ENCODE measurements at places on chromosomes 3 and 15.

- DNase-seq: no peak
Measured at GRCh38 chr3:169699536-169700050, 36.1 kb upstream of the MECOM start.

- no peak for DNase-seq
Measured at GRCh38 chr15:79602731-79603130, 170.6 kb downstream of the MINAR1 start.

- peak; percentile 56 for DNase-seq
Measured at GRCh38 chr3:52277972-52278509, 408 bp downstream of the WDR82 start.

GRCh38 chr15:101521591-101521990, 32.1 kb upstream of the PCSK6 start:
- no peak for DNase-seq

GRCh38 chr15:61888074-61888780, 172.0 kb downstream of the VPS13C start:
- DNase-seq: no peak

- no peak for DNase-seq
Measured at GRCh38 chr3:111923095-111923771, 55.6 kb upstream of the ABHD10 start.

DNA sequence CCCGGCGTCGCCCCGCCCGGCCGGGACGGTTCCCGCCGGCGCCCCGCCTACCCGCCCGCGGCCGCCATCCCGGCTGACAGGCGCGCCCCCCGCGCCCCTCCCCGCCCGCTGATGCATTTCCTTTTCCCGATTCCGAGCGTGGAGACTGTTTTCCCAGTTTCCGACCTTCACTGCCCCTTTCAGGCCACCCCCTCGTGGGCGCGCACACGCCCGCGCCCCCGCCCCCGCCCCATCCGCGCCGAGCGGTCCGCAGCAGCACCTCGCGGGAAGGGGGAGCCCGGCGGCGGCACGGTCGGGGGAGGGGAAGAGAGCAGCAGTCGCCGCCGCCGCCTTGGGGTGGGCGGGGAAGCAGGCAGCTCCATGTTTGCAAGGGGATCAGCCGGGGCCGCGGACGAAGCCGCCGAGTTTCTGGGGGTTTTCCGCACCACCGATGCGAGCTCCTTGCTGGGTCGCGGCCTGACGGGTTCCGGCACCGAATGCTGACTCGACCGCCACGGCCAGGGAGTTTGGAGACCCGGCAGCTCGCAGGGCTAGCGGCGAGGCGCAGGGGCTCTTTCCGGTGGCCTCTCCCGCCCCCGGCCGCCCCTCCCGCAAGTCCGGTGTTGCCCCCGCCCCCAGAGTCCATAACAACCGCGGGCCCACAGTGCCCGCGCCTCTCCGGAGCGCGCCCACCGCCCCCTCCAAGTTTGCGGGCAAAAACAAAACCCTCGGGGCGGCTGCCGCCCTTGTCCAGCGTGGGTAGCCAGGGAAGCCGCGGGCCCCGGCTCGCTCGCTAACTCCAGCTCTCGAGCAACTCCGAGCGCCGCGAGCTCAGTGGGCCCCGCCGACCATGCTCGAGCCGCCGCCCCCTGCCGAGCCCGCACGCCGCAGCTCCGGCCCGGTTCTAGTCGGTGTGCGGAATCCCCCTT, 3.2 kb upstream of the SIN3A start:
- peak; percentile 82 for DNase-seq

- DNase-seq: no peak
Measured at GRCh38 chr15:19899021-19899824, 642.4 kb downstream of the GOLGA6L6 start.

- DNase-seq: no peak
Measured at GRCh38 chr3:195537995-195538394, 5.1 kb downstream of the PPP1R2 start.

DNA sequence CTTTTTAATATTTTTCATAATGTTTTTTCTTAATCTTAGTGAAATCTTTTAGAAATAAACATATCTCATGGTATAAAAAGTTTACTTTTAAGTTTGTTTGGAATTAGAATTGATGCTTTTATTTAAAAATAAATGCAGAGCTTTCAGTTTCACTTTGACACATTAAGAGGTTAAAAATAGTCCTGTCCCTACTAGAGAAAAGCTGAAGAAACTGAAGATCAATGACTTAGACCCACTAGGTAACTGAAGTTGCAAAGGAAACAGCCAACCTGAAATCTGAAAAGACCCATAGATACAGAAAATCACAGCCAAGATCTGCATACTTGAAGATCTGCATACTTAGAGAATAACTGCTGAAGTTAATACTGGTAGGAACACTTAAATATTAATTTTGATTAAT, 237.6 kb downstream of the RAP2B start:
- no peak for DNase-seq

GRCh38 chr3:25372167-25372566, 55.9 kb upstream of the RARB start:
- DNase-seq: no peak

GRCh38 chr3:25916321-25916720, 126.4 kb downstream of the OXSM start:
- no peak for DNase-seq

DNA sequence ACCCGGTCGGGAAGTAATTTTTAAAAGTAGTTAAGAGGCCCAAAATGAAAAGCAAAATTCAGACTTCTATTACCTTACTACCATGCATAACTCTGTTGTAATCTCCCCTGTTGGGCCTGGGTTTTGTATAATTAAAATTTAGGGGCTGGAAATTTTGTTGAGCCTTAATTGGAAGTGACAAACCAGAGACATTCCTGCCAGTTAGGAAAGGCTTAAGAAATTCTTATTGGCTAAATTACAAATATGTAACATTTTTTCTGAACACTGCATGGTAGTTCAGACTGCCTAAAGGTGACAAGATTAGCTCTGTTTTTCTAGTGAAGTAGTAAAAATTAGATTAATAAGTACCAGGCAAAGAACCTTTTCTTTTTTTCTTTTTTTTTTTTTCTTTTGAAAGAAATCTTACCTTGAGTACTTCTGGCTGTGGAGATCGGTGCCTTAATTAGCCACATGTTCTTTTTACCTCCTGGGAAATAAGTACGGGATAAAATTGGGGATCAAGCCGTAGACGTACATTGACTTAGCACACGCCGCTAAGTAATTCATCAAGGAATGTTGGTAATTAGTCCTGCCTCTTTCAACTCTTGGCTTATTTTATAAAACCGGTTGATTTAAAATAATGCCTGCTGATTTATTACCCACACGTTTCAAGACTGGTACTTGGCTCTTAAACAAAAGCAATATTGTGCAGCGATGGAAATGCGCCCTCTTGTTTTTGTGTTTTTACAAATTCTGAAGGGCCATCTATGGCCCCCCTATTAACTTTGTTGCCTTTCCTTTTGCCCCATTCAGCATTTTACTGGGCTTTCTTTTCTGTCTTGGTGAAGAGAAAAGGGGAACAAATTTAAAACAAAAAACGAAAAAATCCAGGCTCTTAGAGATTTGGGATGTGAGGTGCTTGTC, 111.2 kb upstream of the SAMMSON start:
- no peak for DNase-seq

GRCh38 chr3:40623567-40623966, 98.8 kb downstream of the ZNF621 start:
- peak; percentile 1 for DNase-seq

DNA sequence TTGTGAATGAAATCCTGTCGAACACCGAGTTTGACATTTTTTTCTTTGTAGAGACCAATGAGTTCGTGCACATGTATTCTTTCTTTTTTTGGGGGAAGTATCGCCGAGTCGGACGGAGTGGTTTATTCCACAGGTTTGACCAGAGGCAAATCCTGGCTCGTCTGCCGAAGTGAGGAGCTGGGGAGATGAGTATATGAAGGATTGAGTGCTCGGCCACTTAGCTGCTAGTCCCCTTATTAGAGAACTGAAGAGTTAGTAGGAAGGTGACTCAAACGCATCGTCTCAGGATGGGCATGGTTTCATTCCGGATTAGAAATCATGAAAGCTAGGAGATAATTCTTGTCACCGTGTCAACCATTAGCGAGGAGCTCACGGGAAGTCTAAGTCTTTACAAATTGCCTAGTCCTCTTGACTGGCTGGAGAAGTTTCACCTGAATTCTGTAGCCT, 154.7 kb upstream of the GOLIM4 start:
- DNase-seq: no peak

DNA sequence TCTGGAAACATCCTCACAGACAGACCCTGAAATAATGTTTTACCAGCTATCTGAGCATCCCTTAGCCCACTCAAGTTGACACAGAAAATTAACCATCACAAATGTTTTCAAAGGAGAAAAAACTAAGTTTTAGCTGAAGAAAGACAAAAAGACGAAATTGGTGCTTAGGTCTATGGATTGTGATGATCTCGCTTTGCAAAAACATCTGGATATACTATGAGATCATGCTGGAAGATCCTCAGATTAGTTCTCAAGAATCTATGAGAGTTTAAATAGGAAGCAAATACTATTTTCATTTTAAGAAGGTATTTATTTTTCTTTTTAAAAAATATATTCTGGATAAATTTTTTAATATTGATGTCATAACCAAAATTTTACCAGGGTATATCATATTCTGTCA, 42.6 kb upstream of the MBNL1 start:
- no peak for DNase-seq

GRCh38 chr15:40325188-40325587, 1.7 kb downstream of the INAFM2 start:
- no peak for DNase-seq

- DNase-seq: no peak
Measured at GRCh38 chr3:29514912-29515311, 234.0 kb downstream of the RBMS3 start.

DNA sequence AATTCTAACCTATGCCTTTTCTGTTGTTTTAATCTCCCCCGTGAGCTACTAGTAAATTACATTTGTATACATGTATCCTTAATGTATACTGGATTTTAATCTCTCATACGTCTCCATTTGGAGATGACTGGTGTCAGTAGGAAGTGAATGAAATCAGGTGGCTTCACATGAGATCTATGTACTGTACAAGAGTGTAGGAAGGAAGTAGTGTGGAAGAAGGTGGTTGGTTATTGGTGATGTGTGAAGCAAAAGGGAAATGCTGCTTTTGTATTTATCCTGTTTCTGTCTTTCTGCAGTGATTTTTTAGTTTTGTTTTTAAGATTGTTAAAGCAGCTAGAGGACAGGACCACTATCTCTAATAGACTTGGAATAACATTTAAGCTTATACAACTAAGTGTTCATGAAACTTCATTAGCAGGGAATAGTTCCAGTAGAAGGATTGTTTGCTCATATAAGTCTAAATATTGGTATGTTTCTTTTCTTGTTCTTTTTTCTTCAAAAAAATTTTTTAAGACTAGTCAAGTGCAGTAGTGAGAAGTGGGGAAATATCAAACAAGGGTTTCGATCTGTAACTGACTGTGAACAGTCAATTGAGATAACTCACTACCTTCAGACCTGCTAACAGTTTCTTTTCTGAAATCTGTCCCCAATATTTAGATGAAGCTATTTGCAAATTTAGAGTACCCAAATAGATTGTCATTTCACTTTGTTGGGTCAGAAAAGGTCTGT, 15.3 kb downstream of the SNX1 start:
- DNase-seq: no peak

DNA sequence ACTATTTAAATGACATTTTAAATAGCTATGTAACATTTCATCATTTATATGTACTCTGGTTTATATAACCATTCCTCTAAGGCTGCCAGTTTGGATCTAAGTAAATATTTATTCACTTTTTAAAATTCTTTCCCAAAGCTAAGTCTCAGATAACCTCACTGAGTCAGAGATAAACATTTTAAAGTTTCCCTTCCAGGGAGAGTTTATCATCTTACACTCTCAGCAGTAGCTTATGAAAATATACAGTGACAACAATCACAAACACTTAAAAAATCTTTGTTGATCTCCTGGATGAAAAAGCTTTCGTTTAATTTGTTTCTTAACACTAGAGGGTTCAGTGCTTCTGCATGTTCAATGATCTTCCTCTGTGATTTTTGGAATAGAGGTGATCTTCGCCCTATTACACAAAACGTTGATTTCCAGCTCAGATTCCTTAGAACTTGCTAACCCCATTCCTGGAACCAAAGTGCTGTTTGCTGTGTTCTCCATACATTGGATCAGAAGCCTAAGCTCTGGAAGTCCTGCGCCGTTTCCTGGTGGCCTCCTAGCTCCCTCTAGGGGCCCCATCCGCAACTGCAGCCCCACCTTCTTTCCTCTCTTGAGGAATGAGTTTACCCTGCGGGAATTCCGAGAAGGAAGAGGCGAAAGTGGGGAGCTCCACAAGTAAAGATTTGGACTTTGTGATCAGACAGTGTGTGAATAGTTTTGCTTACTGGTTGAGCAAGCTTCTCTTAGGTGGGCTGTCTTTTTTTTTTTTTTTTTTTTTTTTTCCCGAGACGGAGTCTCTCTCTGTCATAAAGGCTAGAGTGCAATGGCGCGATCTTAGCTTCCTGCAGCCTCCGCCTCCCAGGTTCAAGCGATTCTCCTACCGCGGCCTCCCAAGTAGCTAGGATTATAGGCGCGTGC, 29.3 kb upstream of the SACM1L start:
- DNase-seq: no peak

- DNase-seq: no peak
Measured at GRCh38 chr15:67585681-67586080, 43.2 kb downstream of the MAP2K5 start.

GRCh38 chr15:66715181-66715624, 13.2 kb downstream of the SMAD6 start:
- no peak for DNase-seq

GRCh38 chr3:78812166-78812565, 955.6 kb downstream of the ROBO1 start:
- no peak for DNase-seq

GRCh38 chr3:123571264-123571972, 13.4 kb downstream of the HACD2 start:
- DNase-seq: no peak

DNA sequence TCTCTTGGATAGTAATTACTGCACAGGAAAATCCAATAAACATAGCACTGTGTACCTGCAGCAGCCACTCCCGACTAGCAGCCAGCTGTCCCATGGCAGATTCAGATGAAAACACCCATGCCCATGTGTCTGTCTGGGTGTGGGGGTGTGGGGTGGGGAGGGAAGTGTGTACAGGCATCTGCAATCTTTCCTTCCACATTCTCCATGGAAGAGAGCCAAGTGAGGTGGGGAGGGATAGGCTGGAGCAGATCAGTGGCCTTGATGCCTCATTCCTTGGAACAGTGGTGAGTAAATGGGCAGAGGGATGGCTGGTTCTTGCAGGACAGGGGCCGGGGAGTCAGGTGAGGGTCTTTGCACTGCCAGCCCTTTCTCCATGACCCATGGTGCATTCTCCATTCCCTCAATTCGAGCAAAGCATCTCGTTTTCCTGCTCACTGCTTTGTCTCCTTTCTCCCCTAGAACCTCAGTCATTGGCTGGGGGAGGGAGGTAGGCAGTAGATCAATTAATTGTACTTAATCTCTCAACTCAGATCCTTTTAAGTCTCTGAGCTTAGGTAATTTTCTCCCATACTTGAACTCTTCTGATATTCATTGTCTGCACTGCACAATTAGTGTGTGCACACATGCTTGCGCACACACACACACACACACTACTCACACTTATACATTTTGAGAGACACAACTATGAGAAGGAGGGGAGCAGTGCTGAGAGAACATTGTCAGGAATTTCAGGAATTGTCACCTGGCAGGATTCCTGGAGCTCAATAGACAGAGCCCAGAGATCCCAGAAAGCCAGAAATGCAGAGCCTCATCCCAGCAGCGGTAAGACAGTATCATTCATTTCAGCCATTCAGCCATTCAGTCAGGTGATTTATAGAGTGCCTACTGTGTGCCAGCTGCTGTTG, 31.9 kb downstream of the PDIA5 start:
- no peak for DNase-seq

GRCh38 chr3:41819236-41819635, 142.7 kb downstream of the ULK4 start:
- DNase-seq: no peak

All from stimulated activated CD4-positive, alpha-beta T cell treated with anti-CD3 and anti-CD28 coated beads, TNF-alpha, amount 100 ng/mL, for 48 hours (primary cell).